MM.1S (cell line): ENCODE measurements at places on chromosomes 5 and 9.

DNA sequence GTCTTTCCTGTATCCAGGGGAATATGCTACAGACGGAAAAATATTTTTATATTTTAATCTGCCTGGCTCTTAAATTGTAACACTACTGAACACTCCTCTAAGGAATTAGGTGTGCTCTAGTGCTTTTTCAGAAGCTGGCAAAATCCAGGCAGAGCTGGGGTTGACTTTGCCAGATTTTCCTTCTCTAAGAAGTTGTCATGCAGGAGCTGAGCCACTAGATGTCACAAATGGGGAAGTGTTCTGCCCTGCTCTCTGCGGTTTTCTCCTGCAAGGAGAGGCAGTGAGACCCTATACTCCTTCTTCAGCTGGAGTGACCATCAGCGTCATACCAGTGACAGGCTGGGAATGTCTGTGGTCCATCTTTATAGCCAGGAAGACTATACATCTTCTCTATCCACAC lies 112.5 kb downstream of the HAPLN1 start:
- DNase-seq: peak; percentile 33

- DNase-seq: no peak
Observed at GRCh38 chr9:21174671-21175070, 8.2 kb upstream of the IFNA21 start.

DNA sequence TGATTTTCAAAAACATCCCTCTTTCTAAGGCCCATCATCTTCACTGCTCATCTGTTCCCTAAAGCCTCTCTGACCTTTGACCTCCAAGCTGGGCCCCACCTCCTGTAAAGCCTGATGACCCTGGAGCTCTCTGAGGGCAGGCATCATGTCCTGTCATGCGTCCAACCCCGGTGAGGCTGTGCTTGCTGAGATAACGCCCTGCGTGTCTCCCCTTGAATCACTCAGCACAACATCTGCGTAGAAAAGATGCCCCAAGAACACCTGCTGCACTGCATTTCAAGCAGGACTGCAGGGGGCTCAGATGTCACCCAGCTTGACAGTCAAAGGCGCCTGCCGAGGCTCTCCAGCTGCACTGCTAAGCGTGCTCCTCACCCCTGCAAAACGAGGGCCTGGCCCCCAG lies 78.0 kb downstream of the OTULIN start:
- no peak for DNase-seq

DNA sequence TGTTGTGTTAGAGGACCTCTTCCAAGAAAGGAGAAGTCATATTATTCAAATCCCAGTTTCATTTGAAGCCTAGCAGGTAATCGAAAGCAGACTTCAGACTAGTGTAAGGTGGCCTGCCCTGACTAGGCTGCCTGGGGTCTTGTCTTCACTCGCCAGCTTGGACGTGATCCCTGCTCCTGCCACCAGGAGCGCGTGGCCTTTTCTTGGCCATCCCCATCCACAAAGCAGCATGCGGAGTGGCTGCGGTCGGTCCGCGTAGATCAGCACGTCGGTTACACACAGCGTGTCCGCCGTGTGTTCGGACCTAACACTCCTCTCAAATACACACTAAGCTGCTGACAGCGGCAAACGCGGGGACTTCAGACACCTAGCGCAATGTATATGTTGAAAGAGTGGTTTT lies 37.3 kb downstream of the CFAP77 start:
- DNase-seq: no peak

DNA sequence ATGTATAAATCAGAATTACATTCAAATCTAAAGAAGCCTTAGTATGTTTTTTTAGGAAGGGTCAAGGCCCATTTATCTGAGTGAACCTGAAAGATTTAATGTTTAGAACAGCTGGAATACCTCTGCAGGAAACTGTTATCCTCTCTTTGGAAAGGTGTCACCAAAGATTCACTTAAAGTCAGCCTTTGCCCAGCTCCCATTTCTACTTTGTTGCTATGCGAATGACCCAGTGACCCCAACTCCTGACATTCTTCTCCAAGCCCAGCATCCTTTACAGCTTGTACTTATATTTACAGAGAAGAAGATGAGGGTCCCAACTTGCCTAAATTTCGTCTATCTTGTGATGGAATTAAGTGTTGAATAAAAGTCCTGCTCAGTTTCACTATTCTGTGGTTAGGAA lies 1198.6 kb downstream of the CDH12 start:
- DNase-seq: no peak

- no peak for DNase-seq
Observed at GRCh38 chr5:90488791-90489190, 14.1 kb downstream of the POLR3G start.

- DNase-seq: no peak
Observed at GRCh38 chr9:131625790-131626670, 80.7 kb downstream of the PRRT1B start.

DNA sequence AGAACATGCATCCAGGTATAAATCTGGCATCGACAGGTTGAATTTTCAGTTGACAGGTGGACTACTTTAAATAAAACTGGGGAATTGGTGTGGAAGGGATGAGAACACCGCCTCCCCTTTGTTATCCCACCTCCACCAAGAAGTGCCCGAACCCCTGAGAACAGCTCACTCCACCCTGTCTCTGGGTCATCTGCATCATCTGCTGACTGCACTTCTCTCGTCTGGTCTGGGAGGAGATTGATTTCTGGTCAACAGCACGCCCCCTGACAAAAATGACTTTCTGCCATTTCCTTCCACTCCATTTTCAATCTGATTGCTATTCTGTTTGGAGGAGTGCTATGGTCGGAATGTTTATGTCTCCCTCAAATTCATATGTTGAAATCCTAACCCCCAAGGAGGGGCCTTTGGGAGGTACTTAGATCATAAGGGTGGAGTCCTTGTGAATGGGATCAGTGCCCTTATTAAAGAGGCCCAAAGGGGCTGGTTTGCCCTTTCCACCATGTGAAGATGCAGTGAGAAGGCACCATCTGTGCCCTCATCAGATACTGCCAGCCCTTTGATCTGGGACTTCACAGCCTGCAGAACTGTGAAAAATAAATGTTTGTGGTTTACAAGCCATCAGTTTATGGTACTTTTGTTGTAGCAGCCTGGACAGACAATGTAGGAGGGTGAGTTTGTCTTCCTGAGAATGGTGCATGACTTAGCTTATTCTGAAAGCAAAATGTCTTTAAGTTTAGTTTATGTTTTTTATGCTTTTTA lies 145.7 kb downstream of the EGFLAM start:
- DNase-seq: no peak
